ENCODE measurements at places on chromosomes 6 and 20.

- DNase-seq: no peak
Measured at GRCh38 chr6:113584767-113585166, 272.4 kb upstream of the MARCKS start.

DNA sequence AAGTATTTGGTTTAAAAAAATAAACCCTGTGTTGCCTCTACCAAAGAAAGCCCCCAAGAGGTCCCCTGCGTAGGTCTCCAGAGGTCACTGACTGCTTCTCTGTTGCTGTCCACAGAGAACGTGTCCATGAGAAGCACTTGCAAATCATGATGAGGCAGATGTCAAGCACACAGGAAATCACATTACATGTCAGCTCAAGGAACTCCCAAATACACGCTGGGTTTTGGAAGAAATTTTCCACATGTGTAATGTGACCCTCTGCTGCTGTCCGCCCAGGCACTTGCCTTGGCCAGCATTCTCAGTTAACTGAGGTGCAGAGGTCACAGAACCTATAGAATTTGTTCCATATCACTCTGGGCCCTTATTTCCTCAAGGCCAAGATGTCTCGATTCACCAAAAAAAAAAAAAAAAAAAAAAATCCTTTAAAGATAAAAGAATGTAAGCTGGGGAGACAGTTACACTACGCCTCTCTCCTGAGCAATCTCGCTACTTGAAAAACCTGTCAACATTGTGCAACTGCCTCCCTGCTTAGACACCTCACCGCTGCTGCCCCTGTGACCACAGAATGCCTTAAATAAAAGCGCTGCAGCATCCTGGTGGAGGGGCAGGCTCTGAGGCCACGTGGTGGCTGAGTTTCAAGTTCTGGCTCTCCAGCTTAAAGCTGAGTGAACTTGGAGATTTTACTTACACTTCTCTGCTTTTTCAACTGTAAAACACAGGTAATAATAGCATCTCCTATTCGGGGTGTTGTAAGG, 42.3 kb downstream of the SLC22A23 start:
- DNase-seq: no peak

DNA sequence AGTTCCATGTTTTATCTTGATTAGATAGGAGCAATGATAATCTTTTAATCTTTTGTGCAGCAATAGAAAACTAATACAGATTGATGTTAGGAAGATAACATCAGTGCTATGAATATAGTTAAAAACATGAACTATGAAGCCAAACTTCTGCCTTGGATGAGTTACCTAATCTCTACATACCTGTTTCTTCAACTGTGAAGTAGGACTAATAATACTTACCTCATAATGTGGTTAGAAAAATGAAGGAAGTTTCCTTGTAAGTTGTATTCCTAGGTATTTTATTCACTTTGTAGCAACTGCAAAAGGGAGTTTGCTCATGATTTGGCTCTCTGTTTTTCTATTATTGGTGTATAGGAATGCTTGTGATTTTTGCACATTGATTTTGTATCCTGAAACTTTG, 111.9 kb downstream of the FRK start:
- no peak for DNase-seq

GRCh38 chr6:53532942-53533341, 12.0 kb downstream of the GCLC start:
- no peak for DNase-seq

DNA sequence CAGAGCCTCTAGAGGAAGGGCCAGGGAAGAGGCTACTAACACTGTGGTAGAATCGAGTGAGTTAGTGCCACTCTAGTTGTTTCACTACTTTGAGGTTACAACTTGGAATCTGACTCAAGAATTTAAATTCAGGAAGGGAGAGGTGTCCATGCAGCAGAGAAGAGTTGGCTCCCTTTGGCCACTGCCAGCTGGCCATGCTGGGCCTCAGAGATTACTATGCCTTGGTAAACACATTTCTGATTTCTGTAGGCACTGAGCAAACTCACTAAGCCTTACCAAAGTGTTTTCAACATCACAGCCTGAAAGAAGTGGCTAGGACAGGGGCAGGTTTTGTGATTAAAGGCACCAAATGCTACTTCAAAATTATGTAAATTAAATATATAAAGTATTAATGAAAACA, 61.9 kb downstream of the ZHX3 start:
- DNase-seq: no peak

- DNase-seq: no peak
Measured at GRCh38 chr6:25829375-25829774, 2.5 kb downstream of the SLC17A1 start.

DNA sequence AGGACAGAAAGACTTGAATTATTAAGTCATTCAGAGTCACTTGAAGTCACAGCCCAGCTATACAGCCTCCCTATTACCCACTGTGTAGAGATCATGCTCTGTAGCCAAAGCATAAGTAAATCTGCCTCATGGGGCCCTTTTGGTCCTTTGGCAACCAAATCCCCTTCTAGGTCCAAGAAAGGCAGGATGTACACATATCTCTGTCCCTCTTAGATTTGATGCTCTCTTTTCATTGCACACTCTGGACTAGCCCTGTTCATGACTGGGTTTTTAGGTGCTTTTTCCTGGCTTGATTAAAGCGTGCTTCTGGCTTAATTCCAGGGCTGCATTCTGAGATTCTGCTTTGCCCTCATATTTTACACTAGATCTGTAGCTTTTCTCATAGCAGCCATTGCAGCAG, 296.8 kb downstream of the TENT5A start:
- no peak for DNase-seq

DNA sequence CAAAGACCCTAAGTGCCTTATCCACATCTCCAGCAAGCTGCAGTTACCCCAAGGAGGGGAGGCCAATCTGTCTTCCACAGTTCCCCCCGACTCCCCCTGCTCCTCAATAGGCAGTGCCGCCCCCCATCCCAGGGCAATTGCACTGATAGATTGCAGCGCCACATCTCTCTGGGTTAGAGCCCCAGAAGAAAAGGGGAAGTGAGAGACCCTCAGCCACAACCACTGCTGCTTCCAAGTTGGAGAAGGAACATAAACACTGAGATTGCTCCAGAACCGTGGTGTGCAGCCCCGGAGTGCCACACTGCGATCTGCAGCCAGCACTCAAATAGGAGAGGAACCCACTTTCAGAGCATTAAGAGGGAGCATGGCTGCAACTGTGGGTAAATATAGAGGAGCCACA, 101.5 kb downstream of the RWDD2A start:
- DNase-seq: no peak

GRCh38 chr6:168132531-168133167, 53.6 kb upstream of the FRMD1 start:
- no peak for DNase-seq

- peak; percentile 31 for DNase-seq
Measured at GRCh38 chr6:168700880-168701279, 259.9 kb downstream of the SMOC2 start.

GRCh38 chr6:159098636-159099106, 53.9 kb upstream of the TAGAP start:
- no peak for DNase-seq

GRCh38 chr6:170313716-170314295, 7.2 kb downstream of the FAM120B start:
- DNase-seq: no peak

DNA sequence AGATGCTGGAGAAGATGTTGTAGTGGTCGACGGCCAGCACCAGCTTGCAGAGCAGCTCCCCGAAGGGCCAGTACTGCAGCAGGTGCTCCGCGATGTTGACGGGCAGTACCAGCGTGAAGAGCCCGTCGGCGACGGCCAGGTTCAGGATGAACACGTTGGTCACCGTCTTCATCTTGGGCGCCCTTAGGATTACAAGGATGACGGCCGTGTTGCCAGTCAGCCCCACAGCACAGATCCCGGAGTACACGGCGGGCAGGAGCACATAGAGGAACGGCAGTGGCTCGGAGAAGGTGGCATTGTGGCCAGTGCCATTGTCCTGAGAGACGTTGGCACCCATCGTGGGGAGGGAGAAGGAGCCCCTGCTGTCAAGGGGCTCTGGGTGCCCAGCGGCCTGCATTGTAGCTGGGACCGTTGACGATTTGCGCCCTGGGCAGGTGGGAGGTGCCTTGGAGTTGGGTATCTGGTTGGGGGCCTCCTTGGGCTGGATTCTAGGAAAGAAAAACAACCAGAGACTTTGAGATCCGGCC, 867 bp downstream of the NPBWR2 start:
- no peak for DNase-seq

DNA sequence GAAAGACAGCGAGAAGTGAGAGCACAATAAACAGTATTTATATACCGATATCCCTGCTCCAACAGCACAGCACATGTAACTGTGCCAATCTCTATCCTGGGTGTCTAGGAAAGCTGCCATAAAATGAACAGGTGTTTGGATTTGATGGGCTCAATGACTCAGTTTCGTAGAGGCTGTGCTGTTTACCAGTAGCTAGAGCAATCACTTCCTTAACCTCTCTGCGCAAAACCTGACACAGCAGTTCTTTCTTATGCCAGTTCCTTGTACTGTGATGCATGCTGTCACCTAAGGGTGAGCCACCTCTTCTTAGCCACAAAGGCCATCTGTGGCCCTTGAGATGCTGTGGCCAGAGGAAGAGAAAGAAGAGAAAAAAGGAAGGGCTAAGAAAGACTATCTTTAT, 59.3 kb downstream of the SHPRH start:
- DNase-seq: no peak

GRCh38 chr6:35895560-35895959, 25.3 kb downstream of the SRPK1 start:
- no peak for DNase-seq

DNA sequence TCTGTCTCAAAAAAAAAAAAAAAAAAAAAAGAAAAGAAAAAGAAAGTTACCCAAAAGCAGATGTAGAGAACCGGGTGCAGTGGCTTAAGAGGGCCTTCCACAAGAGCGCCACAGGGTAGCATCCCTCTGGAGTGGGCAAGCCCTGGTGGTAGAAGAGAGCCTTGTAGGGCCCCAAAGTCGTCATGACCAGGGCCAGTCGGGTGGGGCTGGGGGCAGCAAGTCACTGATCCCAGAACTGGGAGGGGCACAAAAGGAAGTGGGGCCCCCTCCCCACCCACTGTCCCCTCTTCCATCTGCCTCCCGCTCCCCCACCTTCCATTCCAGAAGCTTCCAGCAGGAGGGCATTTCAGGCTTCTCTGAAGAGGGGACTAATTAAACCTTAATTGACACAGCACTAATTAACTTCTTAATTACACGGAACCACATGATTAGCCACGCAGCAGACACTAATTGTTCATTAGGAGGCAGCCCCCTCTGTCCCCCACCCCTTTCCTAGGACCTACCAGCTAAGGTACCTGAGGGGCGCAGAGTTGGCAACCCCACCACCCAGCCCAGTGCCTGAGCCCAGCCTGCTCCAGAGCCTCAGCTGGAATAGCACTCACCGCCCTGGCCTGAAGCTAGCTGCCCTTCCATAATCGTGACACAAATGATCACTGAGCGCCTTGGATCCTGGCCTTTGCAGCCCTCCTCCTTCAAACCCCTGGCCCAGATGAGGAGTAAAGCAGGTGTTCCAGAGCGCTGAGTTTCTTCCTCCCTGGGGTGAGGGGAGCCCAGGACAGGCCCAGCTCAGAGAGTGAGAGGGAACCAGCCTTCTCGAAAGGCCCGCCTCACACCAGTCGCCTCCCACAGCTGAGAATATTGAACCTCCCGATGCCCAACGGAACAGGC, 34.8 kb downstream of the MDFI start:
- no peak for DNase-seq

DNA sequence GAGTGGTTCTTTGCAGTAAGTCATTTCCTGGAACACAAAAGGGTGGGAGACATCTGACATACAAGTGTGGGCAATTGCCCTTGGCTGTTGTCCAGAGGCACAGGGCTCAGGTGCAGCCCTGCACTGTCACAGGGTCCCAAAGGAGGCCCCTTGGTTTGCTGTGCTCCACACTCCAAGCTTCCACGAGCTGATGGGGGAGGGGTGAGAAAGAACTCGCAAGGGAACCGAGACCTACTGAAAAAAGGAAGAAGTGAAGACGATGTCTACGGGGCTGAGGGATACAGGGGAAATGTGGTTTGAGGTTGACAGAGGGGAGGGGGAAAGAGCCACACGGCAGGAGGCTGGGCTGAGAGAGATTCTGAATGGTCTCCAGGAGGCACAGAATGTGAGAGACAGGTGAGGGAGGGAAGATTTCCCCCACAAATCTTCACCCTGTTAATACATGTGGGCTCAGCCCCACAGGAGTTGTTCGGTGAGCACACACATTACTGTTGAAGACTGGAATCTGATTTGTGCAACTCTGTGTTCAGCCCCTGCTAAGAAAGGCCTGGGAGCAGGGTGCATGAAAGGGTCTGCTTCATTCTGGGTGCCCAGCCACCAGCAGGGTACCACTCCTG, 123.4 kb downstream of the LY86 start:
- no peak for DNase-seq

DNA sequence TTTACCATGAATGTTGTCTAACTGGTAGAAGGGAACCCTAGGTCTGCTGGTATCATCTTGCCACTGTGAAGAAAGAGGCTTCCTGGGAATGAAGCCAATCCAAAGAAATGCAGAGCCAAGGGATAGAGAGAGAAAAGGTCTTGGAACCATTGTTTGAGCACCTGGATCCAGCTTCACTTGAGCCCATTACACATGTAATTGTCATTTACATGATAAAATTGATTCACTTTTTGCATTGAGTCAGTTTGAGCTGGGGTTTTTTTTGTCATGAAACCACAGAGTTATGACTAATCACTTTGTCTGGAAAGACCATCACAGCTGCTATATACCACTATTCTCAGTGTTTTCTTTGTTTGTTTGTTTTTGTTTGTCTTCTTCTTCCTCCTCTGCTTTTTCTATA, 112.3 kb downstream of the CBLN4 start:
- no peak for DNase-seq

DNA sequence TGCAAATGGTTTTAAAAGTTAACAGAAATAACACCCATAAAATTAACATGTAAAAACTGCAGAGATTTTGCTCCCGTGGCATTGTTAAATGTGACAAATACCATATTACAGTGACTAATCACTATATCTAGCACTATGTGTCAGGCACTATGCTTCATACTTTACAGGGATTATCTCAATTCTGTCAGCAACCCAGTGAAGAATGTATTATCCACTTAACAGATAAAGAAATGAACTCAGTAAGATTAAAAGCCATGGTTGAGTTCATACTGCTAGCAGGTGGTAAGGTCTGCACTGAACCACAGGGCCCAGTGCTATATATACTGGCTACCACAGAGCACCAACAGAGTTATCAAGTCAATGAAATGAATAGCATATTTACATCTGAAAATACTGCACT, 65.4 kb downstream of the RWDD2A start:
- DNase-seq: no peak

DNA sequence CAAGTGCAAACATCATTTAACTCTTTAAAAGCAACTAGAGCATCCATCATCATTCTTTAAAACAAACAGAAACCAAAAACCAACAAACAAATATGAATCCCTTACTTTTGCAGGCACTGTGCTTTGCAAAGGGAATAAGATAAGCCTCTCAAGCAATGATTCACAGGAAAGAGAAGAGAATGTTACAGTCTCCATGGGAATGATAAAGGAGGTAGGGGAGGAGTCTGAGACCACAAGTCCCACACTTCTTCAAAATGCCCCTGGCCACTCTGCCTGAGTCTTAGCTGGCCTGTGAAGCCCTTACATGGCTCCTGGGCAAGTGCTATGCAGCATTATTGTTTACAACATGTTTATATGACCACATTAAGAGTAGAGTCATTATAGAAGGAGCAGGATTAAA, 257.7 kb upstream of the MARCKS start:
- DNase-seq: no peak

GRCh38 chr6:21596949-21597682, 3.6 kb downstream of the SOX4 start:
- DNase-seq: no peak

All from left forelimb (tissue), 1 donor.